ENCODE measurements at places on chromosomes 13 and 19. TPM values are rescaled to one million over a fixed set of nuclear protein-coding genes. Genes with fewer than 3 reads are reported as not detected.

CLDN10 gene
- 1.7 TPM for total RNA-seq

ZNF575 gene
- 0.28 TPM for total RNA-seq

BRME1 gene
- 0.99 TPM for total RNA-seq

CEACAM16 gene
- not detected for total RNA-seq

NFIX gene
- total RNA-seq = 19.7 TPM

OVOL3 gene
- not detected for total RNA-seq

KHSRP gene
- total RNA-seq = 172 TPM

TEX26 gene
- total RNA-seq = not detected

KIR2DL3 gene
- not detected for total RNA-seq

ZNF8 gene
- total RNA-seq = 5.2 TPM

CD79A gene
- not detected for total RNA-seq

MEF2B gene
- total RNA-seq = 0.93 TPM

MAG gene
- total RNA-seq = not detected

PROSER3 gene
- 19.5 TPM for total RNA-seq

DOCK6 gene
- 39.3 TPM for total RNA-seq

CYSLTR2 gene
- total RNA-seq = not detected

SIGLEC11 gene
- total RNA-seq = not detected

ZNF763 gene
- 0.09 TPM for total RNA-seq

PIH1D1 gene
- total RNA-seq = 96.7 TPM

KIRREL2 gene
- total RNA-seq = 0.14 TPM

SBK2 gene
- not detected for total RNA-seq

Data from airway epithelial cell (primary cell).